ENCODE measurements at places on chromosomes 16 and 17.

DNA sequence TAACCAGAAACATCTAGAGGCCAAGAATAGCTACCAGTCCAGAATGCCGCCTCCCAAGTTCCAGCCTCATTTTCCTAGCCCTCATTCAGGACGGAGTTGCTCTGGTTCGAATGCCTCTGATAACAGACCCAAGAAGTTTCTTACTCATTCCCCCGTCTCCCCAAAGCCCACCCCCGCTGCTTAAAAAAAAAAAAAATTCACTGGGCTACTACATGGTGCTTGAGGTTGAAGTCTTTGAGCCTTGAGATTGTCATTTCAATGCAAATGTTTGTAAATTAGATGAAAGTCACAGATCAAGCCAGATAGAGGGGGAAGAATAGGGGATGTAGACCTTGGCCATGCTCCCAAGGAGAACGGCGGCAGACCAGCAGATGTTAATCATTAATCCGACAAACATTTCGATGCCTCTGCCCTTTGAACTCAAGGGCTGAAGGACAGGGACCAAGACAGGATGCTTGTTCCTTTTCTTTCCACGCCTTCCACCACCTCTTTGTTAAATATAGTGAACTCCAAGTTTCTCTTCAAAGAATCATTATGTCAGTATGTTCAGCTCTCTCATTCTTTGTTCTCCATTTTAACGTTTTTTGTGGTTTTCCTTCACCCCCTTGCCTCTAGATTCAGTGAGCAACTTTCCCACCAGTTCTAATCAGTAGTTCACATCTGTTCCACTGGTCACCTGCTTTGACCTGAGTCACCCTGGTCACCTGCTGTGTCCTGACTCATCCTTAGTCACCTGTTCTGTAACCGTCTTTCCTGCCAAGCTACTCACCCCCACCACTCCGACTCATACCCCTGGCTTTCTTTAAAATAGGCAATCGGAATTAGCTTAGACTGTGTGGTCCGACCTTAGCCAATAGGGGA is 190.3 kb downstream of the CPPED1 start:
- DNase-seq, result peak; percentile 51

DNA sequence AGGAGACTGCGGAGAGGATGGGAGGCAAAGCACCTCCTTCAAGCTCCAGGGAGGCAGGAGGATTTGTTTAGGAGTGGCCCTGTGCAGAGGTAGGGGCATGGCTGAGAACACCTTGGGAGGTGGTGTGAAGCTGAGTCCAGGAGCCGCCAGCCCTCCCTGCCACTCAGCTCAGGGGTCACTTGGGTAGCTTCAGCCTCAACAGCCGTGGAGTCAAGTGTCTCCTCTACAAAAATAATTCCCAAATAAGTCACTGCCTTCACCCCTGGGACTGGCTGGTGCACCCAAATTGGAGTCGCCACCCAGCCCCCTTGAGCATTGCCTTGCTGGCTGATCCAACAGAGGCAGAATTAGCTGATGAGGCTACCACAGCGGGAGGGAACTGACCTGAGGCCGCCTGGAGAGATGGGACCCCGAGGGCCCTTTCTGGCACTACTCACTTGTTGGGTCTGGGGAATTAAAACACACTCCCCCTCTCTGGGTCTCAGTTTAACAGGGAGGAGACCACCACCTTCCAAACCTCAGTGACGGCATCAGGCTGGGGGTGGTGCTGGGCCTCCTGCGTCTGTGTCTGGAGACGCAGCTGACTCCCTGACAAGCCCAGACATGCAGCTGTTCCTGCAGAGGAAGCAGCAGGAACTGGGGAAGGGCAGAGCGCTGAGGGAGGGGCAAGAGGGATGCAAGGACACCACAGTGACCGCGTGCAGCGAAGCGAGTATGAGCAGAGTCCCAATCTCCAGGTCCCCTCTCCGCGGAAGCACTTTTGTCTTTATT is 87.9 kb upstream of the TOB1 start:
- no peak for DNase-seq

DNA sequence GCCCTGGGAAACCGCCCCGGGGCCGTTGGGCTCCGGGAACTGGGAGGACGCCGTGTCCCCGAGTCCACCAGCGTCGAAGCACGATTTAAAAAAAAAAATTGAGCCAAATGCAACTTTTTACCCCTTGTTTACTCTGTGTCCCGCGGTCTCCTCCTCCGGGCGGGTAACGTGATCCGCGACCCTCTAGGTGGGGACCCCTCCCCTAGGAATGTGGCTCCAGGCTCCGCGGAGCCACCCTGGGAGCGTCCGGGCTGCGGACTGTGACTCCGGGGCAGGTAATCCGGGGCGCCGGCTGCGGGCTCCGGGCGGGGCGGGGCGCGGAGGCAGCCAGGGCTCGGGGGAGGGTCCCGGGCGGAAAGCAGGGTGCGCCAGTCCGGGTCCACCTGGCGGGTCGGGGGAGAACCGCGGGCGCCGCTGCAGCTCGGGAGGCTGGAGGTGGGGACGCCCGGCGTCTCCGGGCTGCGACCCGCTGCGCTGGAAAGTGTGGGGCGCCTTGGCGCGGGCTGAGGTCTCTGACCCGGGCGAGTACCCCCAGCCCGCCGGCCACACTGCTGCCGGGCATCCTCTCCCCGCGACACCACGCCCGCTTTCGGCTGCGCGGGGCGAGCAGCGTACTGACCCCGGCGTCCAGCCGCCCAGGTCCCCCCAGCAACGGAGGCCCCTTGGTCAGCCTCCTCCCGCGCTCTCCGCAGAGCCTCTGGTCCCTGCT is 852 bp upstream of the HELZ start:
- peak; percentile 65 for DNase-seq

- no peak for DNase-seq
Observed at GRCh38 chr17:1471911-1472821, 16.1 kb upstream of the CRK start.

DNA sequence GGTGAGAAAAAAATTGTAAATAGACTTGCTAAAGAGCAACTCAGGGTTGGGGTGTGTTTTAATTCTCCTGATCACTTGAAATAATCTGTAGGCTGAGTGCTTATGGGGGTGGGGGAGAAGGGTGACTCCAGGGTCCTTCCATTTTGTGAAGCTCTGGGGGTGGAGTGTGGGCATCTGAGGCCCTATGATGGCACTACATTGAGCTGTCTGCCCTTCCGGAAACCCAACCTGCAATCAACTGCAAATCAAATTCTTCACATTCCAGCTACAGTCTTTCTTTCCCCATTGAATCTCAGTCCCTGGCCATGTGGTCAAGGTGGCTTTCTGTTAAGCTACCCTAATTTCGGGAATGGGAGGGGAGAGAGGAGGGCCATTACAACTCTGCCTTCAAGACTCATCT is 6.0 kb upstream of the CDC6 start:
- no peak for DNase-seq

GRCh38 chr16:12235110-12235509 is 258.6 kb downstream of the SNX29 start:
- no peak for DNase-seq
